ENCODE measurements at places on chromosomes 7 and 10. TPM values are rescaled to one million over a fixed set of nuclear protein-coding genes. Genes with fewer than 3 reads are reported as not detected.
A peak's percentile ranks its signal among the peaks of the same experiment; 100 is the strongest.

GRCh38 chr7:151000897-151001495 lies 10.2 kb downstream of the NOS3 start:
- no peak overlapping the region for H3K27ac ChIP-seq
- H3K4me1 ChIP-seq: peaks cover 12% of the 10 kb centered on the region
- no peak overlapping the region for H3K4me3 ChIP-seq
- H3K27me3 ChIP-seq: no peaks in the 10 kb centered on the region

DNA sequence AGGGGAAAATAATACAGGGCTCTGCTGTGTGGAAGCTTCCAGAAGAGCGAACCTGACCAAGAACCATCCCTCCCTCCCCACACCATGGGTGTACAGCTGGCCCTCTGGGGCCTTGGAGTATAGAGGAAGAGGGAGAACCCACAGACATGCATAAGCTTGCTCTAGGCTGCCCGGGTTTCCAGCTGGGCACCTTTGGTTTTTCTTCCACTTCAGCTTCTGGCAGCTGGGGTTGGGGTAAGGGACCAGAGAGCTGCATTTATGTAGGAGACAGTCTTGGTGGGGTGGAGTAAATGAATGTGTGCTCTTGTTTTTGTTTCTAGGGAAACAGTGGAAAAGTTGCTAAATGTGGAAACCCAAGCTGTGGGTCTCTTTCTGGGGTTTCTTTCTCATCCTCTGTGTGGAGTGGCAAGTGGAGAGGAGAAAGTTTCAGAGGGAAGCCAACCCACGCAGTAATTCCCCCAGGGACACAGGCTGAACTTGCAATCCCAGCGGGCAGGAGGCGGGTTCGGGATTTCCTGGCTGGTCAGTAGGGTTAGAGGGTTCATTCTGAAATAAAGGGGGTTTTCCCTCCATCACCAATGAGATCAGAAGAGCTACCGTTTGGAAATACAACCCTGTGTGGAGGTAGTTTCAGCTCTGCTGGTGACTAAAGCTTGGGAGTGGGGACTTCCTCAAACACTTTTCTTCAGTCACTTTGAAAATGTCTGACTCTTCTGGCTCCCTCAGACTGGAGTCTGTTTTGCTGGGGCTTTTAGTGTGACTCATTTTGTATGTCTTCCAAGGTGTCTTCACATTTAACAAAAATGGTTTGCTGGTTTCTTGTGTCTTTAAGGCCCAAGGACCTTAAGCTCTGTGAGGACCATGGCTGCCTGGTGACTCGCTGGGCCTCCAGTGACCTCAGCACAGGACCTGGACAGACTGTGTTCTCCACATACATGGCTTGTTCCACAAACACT lies 22.2 kb upstream of the SRGN start:
- H3K27me3 ChIP-seq: no peaks in the 10 kb centered on the region
- peak; percentile 69 for DNase-seq
- peaks cover 5% of the 10 kb centered on the region for H3K36me3 ChIP-seq

DNA sequence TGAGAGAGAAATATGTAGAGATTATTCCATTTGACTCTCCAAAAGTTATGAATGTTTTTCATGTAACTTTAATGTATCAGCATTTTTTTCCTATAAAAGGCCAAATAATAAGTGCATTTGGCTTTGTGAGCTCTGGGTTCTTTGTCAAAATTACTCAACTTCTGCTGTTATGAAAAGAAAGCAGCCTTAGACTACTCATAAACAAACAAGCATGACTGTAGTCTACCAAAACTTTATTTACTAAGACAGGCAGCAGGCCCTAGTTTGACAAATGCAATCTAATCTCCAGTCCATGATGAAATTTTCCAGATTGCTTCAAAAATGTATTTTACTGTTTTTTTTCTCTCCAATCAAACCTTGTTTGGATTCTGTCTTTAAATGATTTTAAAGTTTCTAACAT lies 46.3 kb downstream of the MRPL32 start:
- no peak overlapping the region for H3K27ac ChIP-seq
- H3K4me1 ChIP-seq: no peaks in the 10 kb centered on the region
- H3K36me3 ChIP-seq: no peaks in the 10 kb centered on the region

DNA sequence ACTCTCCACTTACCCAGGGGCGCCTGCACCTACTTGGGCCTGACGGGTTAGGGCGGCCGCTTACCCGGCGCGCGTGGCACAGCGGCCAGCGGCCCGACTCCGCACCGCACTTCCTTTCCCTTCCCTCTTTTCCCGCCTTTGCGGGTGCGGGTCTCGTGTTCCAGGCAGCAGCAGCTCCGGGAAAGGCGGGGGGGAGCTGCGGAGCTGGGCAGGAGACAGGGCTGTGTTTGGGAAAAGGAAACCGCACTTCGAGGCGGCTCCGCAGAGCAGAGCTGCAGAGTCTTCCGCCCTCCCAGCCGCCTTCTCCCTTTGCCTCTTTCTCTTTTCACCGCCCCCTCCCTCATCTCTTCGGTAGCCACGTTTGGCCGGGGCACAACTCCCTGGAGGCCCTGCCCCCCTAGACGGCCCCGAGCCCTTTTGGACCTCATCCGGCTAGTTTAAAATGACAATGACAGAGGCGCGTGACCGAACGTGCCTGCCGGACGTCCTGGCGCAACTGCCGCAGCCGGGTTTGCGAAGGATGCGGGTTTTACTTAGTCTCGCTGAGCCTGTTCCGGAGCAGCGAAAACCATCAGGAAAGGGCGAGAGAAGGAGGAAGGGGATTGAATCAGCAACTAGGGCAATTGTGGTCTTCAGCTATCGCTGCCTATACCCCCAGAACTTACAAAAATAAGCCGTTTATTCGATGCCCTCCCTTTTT lies 7.9 kb upstream of the PAX2 start:
- DNase-seq: no peak
- H3K4me3 ChIP-seq: peak overlapping the region; percentile 50
- no peak overlapping the region for H3K27ac ChIP-seq
- peaks cover 30% of the 10 kb centered on the region for H3K4me1 ChIP-seq

Gene FRAT2
- total RNA-seq: 9.5 TPM

DNA sequence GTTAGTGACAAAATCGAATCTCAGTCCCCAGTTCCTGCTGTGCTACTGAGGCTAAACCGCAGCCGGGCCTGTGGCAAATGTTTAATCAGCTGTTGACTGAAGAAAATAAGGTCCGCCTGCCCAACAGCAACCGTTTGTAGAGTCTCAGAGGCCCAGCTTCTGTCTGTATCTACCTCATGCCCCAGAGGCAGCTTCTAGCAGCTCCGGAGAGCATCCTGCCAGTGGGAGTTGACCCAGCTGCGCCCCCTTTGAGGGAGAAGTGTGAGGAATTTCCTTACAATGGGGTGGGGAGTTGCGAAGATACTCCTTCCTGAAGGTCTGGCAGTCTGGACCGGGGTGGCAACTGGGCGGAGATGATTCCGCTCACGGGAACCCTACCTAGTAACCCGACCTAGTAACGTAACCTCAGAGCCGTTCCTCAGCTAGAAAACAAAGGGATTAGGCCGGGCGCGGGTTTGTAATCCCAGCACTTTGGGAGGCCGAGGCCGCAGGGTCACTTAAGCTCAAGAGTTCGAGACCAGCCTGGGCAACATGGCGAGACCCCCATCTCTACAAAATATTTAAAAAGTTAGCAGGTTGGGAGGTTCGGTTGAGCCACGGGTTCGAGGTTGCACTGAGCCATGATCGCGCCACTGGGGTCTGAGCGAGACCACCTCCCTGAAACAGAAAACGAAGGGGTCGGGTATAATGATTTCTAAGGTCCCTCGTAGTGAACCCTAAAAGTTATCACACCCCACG lies 846 bp upstream of the ZNF775 start:
- peaks cover 50% of the 10 kb centered on the region for H3K4me1 ChIP-seq
- H3K27me3 ChIP-seq: no peaks in the 10 kb centered on the region
- H3K36me3 ChIP-seq: peaks cover 10% of the 10 kb centered on the region
- DNase-seq: peak; percentile 33
- peak overlapping the region; percentile 72 for H3K4me3 ChIP-seq

DNA sequence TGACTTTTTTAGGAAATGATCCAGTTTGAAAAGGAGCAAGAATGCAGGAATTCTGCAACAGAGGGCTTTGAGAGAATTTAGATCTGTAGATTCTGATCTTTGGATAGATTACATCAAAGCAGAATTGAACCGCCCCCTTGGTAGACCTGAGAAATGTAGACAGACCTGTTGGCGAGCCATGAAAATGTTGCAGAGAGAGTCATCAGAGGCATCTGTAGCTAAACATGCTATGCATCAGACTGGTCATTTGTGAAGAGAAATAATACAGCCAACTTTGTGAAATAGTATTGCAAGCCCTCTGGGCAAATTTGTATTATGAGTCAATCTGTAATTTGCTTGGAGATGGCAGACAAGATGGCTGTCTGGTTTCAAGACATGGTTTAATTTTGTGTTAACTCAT lies 4.3 kb upstream of the C1GALT1 start:
- H3K36me3 ChIP-seq: peaks cover 5% of the 10 kb centered on the region
- DNase-seq: no peak
- no peak overlapping the region for H3K4me3 ChIP-seq
- no peaks in the 10 kb centered on the region for H3K27me3 ChIP-seq
- peaks cover 14% of the 10 kb centered on the region for H3K4me1 ChIP-seq
- H3K27ac ChIP-seq: no peak overlapping the region

DNA sequence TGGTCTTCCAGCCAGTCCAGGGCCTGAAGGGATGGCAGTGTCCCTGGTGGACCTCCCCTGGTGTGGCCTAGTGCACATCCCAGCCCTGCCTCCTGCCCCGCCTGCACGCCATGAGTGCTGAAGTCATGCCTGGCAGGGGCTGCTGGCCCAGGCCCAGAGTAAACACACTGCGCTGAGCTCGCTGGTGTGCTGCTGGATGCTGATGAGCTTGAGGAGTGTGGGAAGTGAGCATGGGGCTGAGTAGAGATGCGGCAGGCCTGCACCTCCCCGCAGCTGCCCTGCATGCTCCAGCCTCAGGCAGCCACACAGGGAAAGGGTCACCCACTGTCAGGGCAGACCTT lies 43.2 kb downstream of the HTRA1 start:
- H3K27ac ChIP-seq: no peak overlapping the region
- H3K4me1 ChIP-seq: no peaks in the 10 kb centered on the region
- H3K4me3 ChIP-seq: no peak overlapping the region
- H3K27me3 ChIP-seq: no peaks in the 10 kb centered on the region
- DNase-seq: no peak

Gene GLI3
- not detected for total RNA-seq

Gene PAPOLB
- 0.04 TPM for total RNA-seq

DNA sequence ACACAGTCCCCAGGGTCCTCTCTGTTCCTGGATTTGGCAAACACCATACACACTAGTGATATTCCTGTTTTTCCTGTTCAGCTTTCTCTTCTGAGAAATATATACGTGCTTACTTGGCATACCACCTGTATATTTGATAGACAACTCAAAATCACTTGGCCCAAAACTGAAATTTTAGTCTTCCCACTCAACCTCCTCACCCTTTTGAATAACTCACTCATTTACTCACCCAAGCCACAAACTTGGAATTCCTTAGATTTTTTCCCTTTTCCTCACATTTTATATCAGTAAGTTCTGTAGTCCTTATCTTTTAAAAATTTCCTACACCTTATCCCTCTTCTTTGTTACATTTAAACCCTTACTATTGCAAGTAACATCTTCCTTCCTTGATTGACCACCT lies 143.4 kb downstream of the PPP1R3A start:
- H3K4me3 ChIP-seq: no peak overlapping the region
- no peaks in the 10 kb centered on the region for H3K27me3 ChIP-seq
- no peak overlapping the region for H3K27ac ChIP-seq
- no peaks in the 10 kb centered on the region for H3K36me3 ChIP-seq
- H3K4me1 ChIP-seq: no peaks in the 10 kb centered on the region
- no peak for DNase-seq

DNA sequence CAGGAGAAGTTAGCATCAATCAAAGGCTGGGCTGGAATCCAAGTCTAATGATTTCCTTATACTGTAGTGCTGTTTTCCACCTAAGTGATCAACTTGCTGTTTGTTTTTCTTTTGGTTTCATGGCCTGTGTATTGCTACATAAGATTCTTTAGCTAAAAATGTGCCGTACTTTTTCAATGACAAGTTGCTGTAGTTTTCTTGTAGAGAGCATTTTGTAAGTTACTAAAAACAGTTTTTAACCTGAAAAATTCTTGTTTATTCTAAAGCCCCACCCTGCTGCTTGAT lies 1.3 kb downstream of the HELLS start:
- peaks cover 3% of the 10 kb centered on the region for H3K27me3 ChIP-seq
- peak overlapping the region; percentile 100 for H3K4me3 ChIP-seq
- peaks cover 14% of the 10 kb centered on the region for H3K4me1 ChIP-seq
